ENCODE measurements at places on chromosomes 4 and X.
A peak's percentile ranks its signal among the peaks of the same experiment; 100 is the strongest.

DNA sequence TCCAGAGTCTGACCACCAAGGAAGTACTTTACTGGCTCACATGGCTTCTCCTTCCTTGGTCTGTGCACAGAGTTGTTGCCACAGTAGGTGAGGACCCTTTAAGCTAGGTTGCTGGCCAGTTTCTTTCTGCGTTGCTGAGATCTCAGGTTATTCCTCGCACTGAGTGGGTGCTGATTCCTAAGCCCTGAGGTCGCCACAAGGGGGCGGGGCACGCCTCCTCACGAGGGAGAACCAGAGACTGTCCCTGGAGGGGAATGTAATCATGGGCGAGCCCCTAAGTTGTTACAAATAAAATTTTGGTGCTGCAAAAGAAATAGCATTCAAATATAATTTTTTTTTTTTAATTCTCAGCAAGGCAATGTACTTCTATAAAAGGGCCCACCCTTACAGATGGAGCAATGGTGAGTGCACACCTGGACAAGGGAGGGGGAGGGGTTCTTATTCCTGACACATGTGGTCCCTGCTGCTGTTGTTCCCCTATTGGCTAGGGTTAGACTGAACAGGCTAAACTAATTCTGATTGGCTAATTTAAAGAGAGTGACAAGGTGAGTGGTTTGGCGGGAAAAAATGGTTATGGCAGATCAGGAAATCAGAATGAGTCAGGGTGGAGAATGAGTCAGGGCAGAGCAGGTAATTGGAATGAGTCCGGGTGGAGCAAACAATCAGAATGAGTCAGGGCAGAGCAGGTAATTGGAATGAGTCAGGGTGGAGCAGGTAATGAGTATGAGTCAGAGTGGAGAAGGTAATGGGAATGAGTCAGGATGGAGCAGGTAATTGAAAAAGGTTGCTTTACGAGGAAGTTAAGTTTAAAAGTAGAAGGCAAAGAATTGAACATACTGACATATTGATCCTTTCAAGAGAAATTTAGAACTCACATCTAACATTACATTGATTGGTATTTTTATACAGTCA is 107.5 kb downstream of the VSIG4 start:
- DNase-seq = no peak

DNA sequence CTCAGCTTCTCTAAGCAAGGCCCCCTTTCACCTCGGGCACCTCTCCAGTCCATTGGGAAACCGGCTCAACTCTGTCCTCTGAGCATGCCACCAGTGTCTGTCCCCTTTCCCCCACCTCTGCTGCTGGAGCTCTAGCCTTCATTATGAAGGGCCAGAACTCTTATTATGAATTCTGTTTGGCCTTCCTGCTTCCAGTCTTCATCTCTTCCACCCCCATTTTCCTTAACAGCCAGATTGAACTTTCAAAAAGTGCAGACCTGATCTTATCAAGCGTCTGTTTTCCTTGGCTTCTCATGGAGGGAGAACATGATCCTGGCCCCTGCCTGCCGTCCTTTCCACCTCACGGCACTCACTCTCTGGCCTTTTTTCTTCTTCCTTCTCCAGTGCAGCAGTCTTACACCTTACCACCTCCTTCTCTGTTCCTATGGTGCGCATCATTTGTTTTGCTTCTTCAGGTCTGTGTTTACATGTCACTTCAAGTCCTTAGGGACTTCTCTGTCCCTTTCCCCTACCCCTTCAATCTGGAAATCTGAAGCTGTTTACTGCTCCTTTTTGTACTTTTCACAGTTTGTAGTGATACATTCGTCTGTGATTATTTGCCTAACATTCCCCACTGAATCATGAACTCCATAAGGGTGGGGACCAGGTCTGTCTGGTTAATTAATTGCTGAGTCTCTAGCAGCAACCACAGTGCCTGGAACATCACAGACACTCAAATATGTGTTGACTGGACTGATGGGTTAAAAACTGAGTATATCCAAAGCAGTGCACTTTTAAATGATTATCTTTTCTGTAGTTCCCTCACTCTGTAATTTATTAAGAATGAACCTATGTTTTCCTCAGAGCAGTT is 55.8 kb downstream of the FNIP2 start:
- DNase-seq = no peak

GRCh38 chrX:97882306-97882705 is 998.6 kb downstream of the RPA4 start:
- DNase-seq = no peak

GRCh38 chr4:17336524-17336961 is 175.3 kb downstream of the QDPR start:
- DNase-seq = no peak

- DNase-seq = no peak
Measured at GRCh38 chrX:38285649-38286048, 41.7 kb downstream of the RPGR start.

- DNase-seq = peak; percentile 6
Measured at GRCh38 chrX:65697915-65698796, 30.7 kb downstream of the MSN start.

- DNase-seq = no peak
Measured at GRCh38 chr4:124167602-124168001, 544.9 kb downstream of the ANKRD50 start.

DNA sequence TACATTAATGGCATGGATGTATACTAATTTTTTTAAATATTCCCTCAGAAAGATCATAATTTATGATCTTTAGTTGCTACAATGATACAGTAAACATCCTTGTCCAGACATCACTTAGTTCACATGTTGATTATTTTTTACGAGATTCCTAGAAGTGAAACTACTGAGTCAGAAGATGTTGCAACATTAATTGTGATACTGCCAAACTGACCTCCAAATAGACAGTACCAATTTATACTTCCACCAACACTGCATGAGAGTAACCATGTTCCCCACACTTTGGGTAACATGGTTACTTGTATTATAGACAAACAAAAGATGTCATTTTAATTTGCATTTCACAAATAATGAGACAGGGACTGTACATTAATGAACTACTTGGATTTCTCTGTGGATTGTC is 19.6 kb downstream of the RCHY1 start:
- no peak for DNase-seq

GRCh38 chr4:71456841-71457240 is 118.0 kb downstream of the SLC4A4 start:
- DNase-seq = no peak

DNA sequence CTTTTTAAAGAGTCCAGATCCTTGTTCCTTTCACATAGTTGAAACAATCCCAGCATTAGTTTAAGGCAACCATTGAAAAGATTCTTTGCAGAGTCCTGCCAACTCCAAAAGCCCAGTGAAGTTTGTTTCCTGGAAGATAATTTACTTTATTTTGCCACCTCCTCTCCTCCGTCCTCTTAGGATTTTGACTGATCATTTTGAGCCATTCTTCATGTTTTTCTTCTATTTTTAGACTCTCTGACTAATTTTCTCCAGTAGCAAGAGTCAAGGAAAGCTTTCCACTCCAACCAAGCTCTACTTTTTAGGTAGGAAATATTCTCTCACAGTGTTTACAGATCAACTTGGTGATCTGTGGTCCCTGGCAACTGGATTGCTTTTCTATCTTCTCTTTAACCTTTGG is 10.3 kb downstream of the NCBP2L start:
- no peak for DNase-seq

DNA sequence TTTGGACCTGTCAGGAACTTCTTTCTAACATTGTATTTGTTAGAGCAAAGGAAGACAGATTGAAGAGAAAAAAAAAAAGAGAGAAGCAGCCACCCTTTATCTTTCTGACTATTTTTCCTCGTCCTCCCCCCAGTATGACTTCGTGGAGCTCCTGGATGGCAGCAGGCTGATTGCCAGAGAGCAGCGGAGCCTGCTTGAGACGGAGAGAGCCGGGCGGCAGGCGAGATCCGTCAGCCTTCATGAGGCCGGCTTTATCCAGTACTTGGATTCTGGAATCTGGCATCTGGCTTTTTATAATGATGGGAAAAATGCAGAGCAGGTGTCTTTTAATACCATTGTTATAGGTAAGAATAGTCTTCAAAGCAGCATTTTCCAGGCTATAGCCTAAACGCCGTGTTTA is 237.7 kb downstream of the DCTD start:
- DNase-seq = no peak

- DNase-seq = no peak
Measured at GRCh38 chr4:5045097-5045496, 6.2 kb upstream of the STK32B start.

DNA sequence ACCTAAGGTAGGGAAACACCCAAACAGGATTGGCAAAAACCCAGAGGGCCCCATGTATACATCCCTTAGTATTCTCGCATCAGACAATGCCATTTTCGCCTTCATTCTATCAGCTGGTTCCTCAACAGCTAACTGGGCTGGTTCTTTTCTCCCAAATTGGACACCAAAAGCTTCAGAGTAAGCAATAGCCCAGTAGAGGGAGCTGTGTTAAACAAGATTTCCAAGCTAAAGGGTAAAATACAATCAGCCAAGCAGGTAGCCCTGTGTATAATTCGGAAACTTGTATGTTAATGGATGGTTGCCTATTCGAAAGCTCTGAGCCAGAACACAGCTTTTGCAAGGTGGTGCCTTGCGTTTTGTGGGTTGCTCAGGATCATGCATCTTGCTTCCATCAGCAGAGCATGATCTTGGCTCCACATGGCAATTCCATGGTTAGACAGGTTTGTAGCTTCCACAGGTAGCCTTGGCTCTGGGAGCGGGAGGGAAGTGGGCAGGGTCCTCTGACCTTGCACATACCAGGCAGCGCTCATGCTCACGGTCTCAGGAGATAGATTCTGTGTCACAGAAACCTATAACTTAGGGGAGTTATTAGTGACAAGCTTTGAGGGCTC is 115.2 kb upstream of the LNX1 start:
- DNase-seq = no peak

DNA sequence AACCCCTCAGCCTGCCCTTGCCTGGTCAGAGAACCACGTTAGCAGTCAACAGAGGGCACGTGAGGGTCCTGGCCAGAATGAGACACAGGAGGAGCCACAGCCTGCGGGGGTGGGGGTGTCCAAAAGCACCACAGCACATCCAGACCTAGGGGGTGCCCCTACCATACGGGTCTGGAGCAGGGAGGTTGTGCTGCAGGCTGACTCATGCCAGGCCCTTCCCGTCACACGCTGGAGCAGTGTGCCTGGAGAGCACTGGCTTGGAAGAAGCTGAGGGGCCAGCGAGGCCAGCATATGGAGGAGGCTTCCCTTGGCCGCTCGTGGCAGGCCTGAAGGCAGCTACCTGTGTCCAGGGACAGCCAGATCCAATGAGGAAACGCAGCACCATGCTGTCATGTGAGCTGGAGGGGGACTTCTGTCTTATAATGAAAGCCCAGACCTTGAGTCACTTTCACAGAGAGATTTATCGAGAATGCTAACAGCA is 1.5 kb upstream of the IRAK1 start:
- DNase-seq = no peak

DNA sequence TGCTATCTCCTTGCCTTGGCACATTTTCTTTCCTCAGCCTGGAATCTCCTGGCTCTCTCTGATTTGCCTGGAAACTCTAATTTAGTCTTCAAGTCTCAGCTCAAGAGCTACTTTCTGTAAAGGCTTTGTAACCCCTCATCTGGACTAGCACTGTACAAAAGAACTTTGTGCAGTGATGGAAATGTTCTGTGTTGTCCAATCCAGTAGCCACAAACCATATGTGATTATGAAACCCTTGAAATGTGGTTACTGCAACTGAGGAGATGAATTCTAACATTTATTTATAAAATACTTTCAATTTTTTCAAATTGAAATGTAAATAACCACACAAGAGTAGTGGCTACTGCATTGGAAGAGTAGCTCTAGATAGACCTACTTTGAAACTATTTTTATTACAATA is 66.6 kb upstream of the HS3ST1 start:
- DNase-seq = no peak

GRCh38 chr4:14985161-14985560 is 17.1 kb upstream of the CPEB2 start:
- DNase-seq = no peak

- no peak for DNase-seq
Measured at GRCh38 chrX:28997706-28998463, 410.6 kb downstream of the IL1RAPL1 start.

- no peak for DNase-seq
Measured at GRCh38 chrX:73850124-73851013, 287.4 kb downstream of the CHIC1 start.

GRCh38 chrX:115561605-115562479 is 868 bp downstream of the PLS3 start:
- no peak for DNase-seq

DNA sequence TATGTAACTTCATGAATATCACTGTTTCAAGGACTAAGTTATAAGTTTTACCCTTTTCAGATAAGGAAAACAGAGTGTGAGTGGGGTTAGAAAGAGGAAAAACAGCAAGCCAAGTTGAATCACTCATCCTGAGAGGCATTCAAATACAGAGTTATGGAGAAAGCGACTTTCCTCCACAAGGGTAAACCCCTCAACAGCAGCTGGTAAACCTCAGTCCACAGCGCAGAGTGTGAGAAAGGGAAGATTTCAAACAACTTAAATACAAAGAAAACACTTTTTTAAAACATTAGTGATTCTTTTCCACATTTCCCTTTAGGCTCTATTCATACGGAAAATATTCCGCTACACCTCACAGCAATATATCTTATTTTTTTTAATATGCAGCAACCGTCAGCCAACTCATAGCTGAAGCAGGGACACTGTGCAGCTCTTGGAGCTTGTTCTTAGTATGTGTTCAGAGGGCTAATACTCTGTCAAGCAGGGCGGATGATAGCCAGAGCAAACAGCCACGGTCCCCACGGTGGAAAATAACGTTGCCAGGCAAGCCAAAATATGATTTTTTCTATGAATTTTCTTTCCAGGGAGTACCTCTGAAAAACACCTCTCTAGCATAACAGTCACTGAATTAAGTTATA is 488.9 kb upstream of the FAT1 start:
- DNase-seq = no peak

DNA sequence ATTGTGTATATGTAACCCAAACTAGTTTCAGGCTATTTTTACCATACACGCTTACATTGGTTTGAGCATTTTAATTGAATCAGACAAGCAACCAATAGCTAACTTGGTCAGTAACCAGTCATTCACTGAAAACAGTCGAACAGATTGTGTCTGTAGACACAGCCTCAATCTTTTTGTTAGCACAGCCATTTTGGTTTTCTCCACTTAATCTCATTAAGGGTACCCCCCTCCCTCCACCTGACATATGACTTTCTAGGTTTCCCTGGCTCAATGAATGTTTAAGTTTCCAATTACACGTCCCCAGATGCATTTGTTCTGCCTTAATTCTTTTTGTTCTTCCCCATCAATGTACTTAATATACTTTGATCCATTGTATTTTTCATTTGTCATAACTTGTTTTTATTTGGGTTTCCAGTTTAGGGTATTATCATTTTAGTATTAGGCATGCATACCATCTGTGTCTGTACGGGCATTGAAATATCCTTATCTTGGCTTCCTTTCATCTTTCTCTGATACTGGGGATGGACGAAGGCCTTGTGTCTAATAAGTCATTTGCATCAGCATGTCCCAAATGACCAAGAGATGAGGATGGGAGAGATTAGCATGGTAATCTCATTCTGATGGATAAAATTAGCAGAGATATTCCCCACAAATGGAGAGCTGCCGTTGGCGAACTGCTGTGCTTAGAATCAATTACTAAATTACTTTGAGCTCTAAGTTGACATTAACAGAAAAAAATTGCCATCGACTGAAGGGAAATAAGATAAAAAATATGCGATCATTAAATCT is 35.9 kb upstream of the PHOX2B start:
- no peak for DNase-seq

- DNase-seq = no peak
Measured at GRCh38 chr4:69860052-69860451, at the start of gene SULT1E1. SULT1E1 (minus strand) TSS chr4:69860145; CDS start chr4:69857644, 2,501 bp downstream.

- DNase-seq = no peak
Measured at GRCh38 chr4:7294176-7294756, 101.9 kb downstream of the SORCS2 start.

- DNase-seq = no peak
Measured at GRCh38 chr4:88158038-88158488, 376 bp downstream of the ABCG2 start.

GRCh38 chrX:37686369-37686995 is 891 bp downstream of the XK start:
- no peak for DNase-seq
